ENCODE measurements at places on chromosomes 13 and 19.

DNA sequence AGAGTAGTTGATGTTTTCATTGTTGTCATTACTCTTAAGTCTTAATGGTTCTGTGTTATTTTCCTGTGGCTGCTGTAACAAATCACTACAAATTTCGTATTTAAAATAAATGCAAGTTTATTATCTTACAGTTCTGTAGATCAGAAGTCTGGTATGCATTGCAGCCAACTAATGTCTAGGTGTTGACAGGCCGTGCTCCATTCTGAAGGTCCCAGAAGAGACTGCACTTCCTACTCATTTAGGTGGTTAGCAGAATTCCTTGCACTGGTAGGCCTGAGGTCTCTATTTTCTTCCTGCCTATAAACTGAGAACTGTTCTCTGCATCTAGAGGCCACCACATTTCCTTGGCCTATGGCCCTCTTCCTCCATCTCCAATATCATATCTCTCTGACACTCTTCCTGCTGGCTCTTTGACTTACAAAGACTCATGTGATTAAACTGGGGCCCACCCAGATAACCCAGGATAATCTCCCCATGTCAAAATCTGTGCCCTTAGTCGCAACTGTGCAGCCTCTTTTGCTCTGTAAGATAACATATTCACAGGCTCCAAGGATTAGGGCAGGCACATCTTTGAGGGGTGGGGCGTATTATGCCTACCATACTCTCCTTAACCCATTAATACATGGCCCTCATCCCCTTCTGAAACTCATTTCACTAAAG lies 468.4 kb downstream of the FOXO1 start:
- no peak for DNase-seq

DNA sequence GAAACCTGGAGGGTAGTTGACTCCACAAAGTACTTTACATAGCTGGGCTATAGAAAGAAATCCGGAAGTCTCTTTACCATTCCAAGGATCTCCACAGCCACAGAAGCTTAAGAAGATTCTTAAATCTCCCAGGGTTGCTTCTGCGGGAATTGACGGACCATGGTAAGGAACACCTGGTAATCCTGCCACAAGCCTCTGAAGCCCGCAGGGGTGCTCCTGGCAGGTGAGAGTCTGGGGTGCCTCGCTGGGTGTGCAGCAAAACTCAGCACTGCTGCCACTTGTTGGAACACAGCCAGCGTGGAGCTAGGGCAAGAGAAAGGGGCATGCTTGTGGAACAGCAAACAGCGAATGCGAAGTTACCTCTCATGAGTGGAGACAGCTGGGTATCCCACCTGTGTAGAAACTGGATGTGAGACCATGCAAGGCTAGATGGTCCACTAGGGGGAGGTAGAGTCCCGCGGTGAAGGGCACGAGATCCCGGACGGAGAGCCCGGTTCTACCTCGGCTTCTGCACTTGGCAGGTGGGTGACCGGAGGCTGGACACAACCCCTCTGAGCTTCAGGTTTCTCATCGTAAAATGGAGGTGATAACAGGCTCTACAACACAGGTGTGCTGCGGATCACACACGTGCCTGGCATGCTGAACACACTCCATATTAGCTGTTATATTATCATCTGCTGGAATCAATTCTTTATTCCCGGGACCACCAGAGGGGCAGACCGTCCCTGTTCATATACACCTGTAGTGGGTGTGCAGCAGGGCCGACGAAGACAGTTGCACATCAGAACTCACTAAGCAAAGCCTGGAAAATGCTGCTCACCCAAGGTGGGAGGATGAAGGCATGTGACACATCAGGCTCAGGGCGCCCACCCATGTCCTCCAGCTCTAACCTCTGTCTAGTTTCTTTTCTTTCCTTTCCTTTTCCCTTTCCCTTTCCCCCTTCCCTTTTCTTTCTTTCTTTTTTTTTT lies 24.1 kb upstream of the UBAC2 start:
- DNase-seq, result peak; percentile 82

DNA sequence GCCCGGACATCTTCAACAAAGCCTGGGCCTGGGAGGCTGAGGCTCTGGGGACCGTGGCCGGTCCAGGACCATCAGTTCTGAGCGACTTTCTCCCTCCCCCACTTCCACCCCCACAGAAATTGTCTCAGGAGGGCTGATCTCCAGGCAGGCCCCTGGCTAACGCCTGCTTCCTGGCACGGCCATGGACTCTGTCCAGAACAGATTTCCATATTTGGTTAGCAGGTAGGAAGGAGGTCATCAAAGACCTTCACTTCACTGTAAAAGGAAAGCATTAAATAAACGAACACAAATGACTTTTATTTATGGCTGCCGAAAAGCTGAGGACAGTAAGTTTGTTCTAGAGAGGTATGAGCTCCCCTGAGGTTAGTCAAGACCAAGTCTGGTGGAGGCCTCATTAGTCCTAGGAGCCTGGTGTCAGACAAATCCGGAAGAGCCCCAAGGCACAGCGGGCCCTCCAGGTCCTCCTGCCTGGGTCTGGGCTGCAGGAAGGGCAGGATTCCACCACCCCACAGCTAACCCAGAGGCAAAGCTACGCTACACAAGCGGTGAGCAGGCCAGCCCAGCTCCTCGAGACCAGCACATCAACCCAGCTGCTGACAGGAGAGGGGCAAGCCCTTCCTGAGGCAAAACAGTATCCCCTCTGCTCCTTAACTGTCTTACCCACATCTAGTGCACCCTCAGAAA lies 4.6 kb upstream of the PLPP2 start:
- DNase-seq, result no peak

DNA sequence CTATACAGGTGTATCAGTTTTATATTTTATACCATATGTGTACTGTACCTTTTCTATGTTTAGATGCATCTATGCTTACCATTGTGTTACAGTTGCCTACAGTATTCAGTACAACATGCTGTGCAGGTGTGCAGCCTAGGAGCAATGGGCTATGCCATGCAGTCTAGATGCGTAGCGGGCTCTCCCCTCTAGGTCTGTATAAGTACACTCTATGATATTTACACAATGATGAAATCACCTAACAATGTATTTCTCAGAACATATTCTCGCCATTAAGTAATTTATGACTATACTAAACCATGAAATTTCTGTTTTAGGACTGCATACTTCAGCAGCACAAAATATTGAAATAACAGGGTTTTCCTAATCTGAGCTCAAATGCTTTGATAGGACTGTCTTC lies 179.6 kb downstream of the RFC3 start:
- no peak for DNase-seq

DNA sequence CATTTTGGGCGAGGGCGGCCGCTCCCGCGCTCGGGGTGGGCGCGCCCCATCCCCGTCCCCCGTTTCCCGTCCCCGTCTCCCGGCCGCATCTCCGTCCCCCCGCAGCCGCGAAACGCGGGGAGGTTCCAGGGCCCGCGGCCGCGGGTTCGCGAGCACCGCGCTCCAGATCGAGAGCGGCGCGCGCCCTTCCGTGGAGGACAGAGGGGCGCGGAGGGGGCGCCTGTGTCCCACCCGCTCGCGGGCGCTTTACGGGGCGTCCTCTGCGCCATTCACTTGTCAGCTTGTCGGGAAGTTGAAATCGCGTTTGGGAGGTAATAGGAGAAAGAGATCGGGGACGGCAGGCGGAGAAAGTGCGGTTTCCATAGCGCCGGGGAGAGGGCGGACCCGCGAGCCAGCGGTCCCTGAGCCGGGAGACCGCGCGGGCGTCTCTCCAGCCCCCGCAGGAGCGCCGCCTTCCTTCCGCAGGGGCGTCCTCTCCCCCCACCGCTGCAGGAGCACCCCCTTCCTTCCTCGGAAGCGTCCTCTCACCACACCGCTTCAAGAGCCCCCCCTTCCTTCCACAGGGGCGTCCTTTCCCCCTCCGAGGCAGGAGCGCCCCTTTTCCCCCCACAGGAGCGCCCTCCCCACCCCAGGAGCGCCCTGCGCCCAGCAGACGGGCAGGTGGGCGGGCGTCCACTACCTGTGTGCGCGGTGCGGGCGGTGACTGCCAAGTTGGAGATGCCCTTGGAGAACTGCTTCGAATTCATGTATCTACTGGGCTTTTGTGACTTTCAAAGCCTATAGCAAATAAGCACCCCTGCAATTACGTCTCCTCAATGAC lies 962 bp upstream of the IRS2 start:
- peak; percentile 64 for DNase-seq

- DNase-seq, result no peak
These were observed 894.3 kb upstream of the PCDH20 start for GRCh38 chr13:62309904-62310303.

- no peak for DNase-seq
These were observed 128.4 kb upstream of the SPACA7 start for GRCh38 chr13:112247471-112248405.
